AG04450 (cell line): ENCODE measurements at places on chromosomes 2 and 18.

- no peak for DNase-seq
Measured at GRCh38 chr2:5035057-5035488, 657.1 kb upstream of the SOX11 start.

DNA sequence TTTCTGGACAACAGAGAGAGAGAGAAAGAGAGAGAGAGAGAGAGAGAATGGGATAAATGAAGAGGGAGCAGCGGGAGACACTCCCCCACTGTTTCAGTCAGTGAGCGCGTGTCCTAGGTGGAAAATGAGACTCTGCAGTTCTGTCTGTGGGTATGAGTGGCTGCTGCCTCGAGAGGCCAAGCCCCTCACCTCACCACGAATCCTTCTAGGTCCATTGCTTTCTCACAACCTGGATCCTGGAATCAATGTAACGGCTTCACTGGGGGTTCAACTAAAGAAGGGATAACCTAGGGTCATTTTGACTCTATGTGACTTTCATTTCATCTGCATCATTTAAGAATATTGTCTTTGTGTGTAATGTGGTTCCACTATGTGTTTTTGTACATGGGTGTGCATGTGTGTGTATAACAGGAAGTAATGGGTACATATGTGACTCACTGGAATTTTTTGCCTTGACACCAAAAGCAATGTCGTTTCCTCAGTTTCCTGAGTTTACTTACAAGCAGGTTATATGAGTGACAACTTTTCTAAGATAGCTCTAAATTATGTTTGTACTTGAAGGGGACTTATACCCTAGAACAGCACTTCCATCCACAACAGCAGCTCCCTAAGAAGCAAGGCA, 221.4 kb upstream of the TRIB2 start:
- no peak for DNase-seq

GRCh38 chr18:62294073-62294472, 31.0 kb upstream of the TNFRSF11A start:
- no peak for DNase-seq

- DNase-seq: no peak
Measured at GRCh38 chr2:72112401-72112800, 35.3 kb downstream of the CYP26B1 start.

DNA sequence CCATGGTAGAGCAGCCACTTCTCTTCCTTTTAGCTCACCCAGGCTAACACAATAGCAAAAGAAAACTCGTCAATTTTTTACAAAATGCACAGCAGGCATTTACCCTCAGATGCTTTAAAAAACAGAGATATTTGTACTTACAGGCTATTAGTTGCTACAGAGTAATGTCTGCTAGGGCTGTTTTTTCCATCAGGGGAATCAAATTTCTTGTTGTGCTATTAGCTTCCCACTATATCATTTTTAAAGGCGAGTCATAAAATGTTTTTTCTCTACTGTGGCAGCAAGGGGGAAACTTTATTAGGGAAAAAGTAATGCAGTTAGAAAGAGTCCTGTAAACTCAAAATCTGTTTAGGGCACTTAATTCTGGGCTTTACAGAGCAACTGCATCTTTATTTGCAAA, 277.9 kb upstream of the THSD7B start:
- DNase-seq: no peak

- no peak for DNase-seq
Measured at GRCh38 chr2:222481941-222482340, 57.6 kb downstream of the SGPP2 start.

GRCh38 chr2:240918258-240919091, 12.3 kb downstream of the CROCC2 start:
- no peak for DNase-seq

- DNase-seq: no peak
Measured at GRCh38 chr2:218162814-218163213, 3.9 kb downstream of the CXCR1 start.

- DNase-seq: no peak
Measured at GRCh38 chr18:35410561-35410960, 33.4 kb upstream of the ZNF396 start.
